Stimulated activated CD4-positive, alpha-beta T cell treated with anti-CD3 and anti-CD28 coated beads, Interleukin-1b, Interleukin-23, amount 100 ng/mL, for 1 hour (primary cell): ENCODE measurements at places on chromosomes 2 and 18.

GRCh38 chr2:16661936-16662839, 3.4 kb downstream of the CYRIA start:
- no peak for DNase-seq

DNA sequence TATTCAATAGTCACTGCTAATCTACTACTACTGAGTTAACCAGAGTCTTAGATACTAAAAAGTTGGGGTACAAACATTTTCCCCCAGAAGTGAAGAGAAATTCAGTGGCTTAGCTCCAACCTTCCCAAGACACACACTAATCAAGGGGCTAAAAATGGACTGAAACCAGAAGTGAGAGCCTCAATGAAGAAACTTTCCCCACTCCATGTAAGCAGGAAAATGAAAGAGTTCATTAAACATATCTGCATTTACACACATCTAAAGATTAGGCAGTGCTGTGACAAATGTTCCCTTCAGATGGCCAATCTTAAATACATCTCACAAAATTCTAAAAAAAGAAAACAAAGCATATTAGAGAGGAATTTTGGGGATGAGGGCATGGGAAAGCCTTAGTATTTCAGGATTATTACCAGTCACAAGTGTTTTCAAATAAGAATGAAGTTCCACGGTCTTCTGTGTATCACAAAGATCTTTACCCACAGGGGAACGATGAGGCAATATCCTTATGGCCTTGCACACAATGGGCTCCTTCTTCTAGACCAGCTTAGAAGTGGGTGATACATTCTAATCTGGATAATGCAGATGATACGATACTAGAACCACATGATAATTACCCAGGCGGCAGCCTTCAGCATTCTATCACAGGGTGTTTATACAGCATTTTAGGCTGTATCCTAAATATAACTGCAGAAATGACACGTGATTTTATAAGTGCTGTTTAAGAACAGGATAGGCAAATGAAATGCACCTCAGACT, 17.1 kb downstream of the ANKRD44 start:
- no peak for DNase-seq

- no peak for DNase-seq
These were observed 162.4 kb downstream of the CELF4 start for GRCh38 chr18:37403100-37403781.

- DNase-seq: no peak
These were observed 46.1 kb downstream of the RASGRP3 start for GRCh38 chr2:33522576-33522975.
